CD4-positive, alpha-beta T cell treated with Interleukin-15 for 4 hours (primary cell): ENCODE measurements at places on chromosomes 12 and 14.

DNA sequence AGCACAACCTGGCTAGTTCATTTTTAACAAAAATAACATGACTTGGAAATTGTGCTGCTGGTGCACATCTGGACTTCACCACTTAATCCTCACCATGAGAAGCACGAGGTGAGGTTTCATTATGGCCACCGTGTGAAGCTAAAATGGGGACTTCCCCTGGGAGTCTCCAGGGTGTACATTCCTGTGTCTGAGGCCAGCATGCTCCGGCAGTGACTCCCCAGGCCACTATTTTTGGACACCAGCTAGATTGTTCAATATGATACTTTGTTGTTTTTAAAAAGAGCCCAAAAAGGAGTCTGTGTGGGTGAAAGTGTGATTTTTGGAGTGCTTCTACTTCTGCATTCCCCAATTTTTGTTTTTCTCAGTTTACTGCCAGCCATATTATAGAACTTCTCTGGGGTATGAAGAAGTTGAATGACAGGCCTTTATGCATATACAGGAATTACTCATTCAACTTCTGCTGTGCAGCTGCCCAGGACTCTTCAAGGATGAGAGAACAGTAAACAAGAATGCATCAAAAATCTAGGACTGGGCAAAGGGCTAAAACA lies 16.9 kb upstream of the AICDA start:
- DNase-seq: no peak

DNA sequence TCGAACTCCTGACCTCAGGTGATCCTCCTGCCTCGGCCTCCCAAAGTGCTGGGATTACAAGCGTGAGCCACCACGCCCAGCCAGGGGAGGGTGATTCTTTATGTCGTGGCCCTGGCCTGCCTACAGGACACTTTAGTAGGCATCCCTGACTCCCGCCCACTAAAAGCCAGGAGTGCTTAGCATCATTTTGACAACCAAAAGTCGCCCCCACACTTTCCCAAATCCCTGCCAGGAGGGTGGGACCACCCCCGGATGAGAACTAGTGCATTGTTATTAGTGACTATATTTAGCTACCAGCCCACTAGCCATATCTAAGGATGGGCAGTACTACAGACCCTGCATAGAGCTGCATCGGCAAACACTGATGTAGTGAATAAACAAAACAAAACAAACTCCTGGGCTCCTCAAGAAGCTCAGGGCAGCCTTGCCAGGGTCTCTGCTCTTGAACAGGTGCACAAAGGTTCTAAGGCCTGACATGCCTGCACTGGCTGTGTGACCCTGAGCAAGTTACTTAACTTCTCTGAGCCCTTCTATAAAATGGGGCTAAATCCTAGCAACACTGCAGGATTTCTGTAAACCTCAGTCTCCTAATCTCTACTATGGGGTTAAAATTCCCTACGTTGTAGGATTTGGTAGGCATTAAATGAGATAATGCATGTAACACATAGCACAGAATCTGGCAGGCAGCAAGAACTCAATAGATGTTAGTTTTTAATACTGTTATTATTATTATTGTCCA lies 2.2 kb downstream of the CAMKK2 start:
- no peak for DNase-seq

DNA sequence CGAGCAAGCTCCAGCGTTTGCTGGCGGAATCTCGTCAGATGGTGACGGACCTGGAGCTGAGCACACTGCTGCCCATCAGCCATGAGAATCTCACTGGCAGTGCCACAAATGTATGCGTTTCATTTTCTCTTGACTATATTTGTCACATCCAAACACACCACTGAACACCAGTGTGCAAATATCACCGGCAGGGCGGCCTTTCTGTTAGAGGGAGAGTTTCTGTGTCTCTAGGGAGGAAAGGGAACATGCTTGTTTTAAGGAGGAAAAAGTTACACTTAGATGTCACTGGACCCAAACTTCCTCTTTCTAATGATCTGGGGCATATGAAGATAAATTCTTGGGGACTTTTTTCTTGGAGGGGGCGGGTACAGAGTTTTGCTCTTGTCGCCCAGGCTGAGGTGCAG lies 21.9 kb upstream of the HIP1R start:
- DNase-seq: no peak

GRCh38 chr14:57375156-57375555 lies 15.2 kb upstream of the NAA30 start:
- no peak for DNase-seq

DNA sequence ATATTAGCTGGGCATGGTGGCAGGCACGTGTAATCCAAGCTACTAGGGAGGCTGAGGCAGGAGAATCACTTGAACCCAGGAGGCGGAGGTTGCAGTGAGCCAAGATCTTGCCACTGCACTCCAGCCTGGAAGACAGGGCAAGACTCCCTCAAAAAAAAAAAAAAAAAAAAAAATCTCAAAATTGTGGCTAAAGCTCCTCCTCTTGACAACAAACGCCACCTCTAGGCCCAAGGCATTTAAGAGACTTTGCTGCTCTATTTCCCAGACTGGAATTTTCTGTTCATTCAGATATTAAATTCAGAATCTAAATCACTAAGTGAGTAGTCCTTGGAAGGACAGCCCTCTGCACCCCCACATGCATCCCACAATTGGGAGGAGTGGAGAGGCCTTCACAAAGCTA lies 1.4 kb downstream of the ZFYVE1 start:
- DNase-seq: no peak

- no peak for DNase-seq
These were observed 198.6 kb upstream of the PZP start for GRCh38 chr12:9406564-9407424.

- DNase-seq: no peak
These were observed 33.0 kb downstream of the FRMD6 start for GRCh38 chr14:51684760-51685159.

GRCh38 chr12:91921555-91921954 lies 224.1 kb downstream of the BTG1 start:
- no peak for DNase-seq

DNA sequence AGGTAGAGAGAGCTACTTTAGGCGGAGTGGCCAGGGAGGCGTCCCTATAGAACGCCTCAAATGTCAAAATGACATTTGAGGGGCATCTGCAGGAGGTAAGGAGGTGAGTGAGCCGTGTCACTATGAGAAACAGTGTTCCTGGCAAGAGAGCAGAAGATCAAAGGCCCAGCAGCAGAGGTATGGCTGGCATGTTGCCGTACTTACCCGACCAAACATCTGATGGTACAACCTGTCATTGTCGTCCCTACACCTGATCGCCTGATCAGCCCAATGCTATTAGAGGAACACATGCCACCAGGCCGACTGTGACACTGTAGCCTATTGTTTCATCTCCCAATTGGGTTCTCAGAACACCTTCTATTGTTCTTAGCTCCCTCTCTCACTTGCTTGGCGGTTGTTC lies 33.9 kb upstream of the POC1B start:
- DNase-seq: no peak

GRCh38 chr12:101925361-101925760 lies 48.0 kb downstream of the DRAM1 start:
- no peak for DNase-seq

DNA sequence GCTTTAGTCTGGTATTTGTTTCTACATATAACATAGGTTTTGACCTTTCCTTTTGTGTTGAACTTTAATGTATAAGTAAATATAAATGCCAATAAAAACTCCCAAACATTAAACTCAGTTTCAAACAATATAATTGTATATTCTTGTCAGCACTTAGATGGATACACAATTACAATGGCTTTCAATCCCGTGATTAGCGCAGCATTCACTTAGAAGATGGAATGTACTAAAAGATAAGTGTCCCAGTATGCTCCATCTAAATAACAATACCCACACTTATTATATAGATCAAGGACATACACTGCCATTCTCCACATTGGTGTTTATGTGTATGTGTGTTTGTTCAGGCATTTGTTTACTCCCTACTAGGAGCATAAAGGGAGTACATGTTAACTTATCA lies 193.1 kb downstream of the SOX5 start:
- no peak for DNase-seq

- DNase-seq: no peak
These were observed 64.1 kb upstream of the TSPAN11 start for GRCh38 chr12:30862486-30862885.

- no peak for DNase-seq
These were observed 5.3 kb upstream of the SERPINA4 start for GRCh38 chr14:94555991-94556390.

- no peak for DNase-seq
These were observed 40.1 kb upstream of the DDHD1 start for GRCh38 chr14:53193193-53193592.

DNA sequence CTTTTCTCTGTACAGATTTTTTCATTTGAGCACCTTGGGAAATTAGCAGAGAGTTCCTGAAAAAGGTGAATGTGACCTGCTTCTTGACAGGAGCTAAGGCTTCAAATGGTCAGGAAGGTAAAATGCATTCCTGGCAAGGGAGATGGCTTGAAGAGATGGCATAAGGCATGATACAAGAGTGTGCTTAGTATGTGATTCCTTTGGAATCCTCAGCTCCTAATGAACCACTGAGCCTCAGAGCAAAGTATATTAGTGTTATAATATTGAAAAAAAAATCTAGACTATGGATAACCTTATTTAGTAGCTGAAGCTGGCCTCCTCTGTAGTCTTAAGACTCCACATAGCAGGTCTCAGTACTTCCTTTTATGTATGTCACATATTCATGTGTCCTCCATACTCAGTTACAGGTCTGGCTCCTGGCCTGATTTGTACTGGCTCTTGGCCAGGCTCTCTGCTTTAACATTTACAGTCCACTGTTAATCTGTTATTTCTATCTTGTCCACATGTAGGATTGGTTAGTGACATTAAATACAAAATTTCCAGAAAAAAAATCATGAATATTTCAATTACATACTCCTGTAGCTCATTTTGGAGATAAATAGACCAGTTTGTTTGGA lies 17.9 kb downstream of the TOGARAM1 start:
- DNase-seq: no peak

- DNase-seq: no peak
These were observed 509.1 kb downstream of the VRK1 start for GRCh38 chr14:97306133-97306759.

GRCh38 chr12:53105712-53106439 lies 2.6 kb downstream of the SOAT2 start:
- DNase-seq: no peak

GRCh38 chr12:21502872-21503271 lies 1.3 kb downstream of the GOLT1B start:
- no peak for DNase-seq

DNA sequence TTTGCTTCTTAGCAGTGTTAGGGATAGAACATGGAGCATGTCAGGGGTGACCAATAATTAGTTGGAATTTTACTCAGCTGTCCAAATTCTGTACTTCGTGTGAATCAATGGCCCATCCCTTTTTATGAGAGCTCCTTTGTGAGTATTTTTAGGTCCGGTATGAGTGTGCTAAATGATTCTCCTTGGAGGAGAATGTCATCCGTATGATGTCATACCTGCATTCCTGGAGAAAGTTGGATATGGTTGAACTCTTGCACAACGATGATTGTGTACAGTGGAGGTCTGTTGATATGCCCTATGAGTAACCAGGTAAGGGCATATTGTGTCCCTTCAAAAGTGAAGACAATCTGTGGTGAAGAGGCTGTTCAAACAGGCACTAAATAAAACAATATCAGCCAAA lies 400.8 kb downstream of the GXYLT1 start:
- DNase-seq: no peak
